ENCODE measurements at places on chromosomes 16 and 17.

- DNase-seq, result no peak
Observed at GRCh38 chr17:33469421-33469820, 176.3 kb upstream of the ASIC2 start.

- peak; percentile 83 for DNase-seq
Observed at GRCh38 chr16:30698816-30699614, at the start of gene SRCAP. TSS of gene SRCAP (plus strand) at chr16:30699171. CDS start at chr16:30700825, 1,654 bp downstream.

DNA sequence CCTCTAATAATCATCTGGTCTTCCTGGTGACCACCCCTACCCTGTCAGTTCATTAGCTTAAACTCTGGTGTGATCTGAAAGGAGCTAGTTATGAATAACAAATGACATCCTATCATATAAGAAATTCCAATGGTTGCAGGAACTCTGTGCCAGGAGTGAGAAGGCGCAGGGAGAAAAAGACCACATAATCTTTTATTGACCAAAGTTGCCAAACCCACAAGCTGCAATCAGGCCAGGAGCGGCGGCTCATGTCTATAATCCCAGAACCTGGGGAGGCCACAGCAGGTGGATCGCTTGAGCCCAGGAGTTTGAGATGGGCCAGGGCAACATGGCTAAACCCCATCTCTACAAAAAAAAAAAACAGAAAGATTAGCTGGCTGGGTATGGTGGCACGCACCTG, 23.4 kb downstream of the ANKRD11 start:
- DNase-seq, result no peak

GRCh38 chr17:27566671-27567562, 64.1 kb upstream of the LGALS9 start:
- no peak for DNase-seq

DNA sequence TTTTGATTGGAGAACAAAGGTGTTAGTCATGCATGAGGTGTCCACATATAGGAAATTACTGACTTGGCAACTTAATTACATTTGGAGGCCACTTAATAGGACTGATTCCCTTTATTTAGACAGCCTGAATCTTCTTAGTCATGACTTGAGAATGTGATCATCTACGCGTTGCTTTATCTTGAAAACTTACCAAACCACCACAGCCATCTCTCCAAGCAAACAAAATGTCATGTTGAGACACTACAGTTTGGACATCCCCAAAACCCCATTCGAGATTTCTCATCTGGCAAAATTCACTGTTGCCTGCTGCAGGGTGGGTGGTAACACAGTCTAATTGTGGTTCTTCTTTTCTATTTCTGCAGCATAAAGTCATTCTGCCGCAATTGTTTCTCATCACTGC, 176.5 kb upstream of the CDH5 start:
- peak; percentile 22 for DNase-seq

GRCh38 chr16:56610017-56610608, 1.7 kb downstream of the MT2A start:
- DNase-seq, result peak; percentile 75

- DNase-seq, result no peak
Observed at GRCh38 chr16:1580956-1581355, 30.9 kb downstream of the IFT140 start.

GRCh38 chr17:17140590-17140980, 65.5 kb downstream of the PLD6 start:
- DNase-seq, result no peak

GRCh38 chr17:64345689-64346376, 44.8 kb downstream of the PECAM1 start:
- DNase-seq, result no peak

- DNase-seq, result no peak
Observed at GRCh38 chr16:24482681-24483202, 56.6 kb upstream of the RBBP6 start.

- no peak for DNase-seq
Observed at GRCh38 chr17:21510686-21511362, 134.7 kb downstream of the KCNJ12 start.

- DNase-seq, result no peak
Observed at GRCh38 chr17:68489919-68490318, 22.3 kb upstream of the PRKAR1A start.

DNA sequence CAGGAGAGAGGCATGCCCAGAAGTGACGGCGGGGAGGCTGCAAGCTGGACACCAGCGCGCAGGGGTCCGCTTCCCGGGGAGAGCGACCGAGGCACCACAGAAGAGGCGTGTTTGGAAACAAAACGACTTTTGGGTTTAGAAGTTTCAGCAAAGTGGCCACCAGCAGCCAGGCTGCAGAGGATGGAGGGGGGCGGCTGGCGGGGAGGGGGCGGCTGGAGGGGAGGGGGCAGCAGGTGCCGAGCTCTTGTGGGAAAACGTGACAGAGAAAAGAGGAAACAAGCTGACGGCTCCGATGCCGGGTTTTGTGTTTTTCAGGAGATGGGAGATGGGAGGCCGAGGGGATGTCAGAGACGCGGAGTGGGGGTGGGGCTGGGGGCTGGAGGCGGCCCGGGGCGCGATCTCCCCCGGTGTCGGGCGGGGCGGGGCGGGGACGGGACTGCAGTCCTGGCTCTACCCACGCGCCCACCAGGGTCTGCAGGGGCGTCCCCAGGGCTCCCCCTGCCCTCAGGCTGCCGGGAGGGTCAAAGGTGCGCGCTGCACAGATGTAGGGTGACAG, 32.1 kb upstream of the RPH3AL start:
- DNase-seq, result no peak

- DNase-seq, result no peak
Observed at GRCh38 chr17:66749217-66749832, 85.6 kb upstream of the CACNG5 start.

GRCh38 chr17:80599546-80600305, 55.1 kb downstream of the RPTOR start:
- no peak for DNase-seq

- DNase-seq, result peak; percentile 80
Observed at GRCh38 chr16:17397499-17397891, 73.3 kb downstream of the XYLT1 start.

- DNase-seq, result no peak
Observed at GRCh38 chr16:79328402-79329165, 272.0 kb downstream of the MAF start.

DNA sequence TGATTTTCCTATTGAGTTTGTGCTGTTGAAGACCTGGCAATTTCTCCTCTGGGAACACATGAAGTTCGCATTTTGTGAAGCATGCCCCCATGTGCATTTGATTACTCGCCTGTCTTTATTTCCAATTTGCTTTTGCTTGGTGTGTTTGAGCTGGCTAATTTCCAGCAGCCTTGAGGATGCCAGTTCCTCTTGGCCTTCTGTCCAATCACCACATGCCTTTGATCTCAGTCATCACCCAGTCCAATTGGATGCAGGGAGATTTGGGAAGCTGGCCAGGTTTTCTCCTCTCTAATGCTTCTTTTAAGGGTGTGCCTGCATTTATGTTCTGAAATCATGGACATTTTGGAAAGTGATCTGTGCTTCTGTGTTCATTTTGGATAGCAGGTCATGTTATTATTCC, 3.8 kb upstream of the TMEM100 start:
- DNase-seq, result no peak

DNA sequence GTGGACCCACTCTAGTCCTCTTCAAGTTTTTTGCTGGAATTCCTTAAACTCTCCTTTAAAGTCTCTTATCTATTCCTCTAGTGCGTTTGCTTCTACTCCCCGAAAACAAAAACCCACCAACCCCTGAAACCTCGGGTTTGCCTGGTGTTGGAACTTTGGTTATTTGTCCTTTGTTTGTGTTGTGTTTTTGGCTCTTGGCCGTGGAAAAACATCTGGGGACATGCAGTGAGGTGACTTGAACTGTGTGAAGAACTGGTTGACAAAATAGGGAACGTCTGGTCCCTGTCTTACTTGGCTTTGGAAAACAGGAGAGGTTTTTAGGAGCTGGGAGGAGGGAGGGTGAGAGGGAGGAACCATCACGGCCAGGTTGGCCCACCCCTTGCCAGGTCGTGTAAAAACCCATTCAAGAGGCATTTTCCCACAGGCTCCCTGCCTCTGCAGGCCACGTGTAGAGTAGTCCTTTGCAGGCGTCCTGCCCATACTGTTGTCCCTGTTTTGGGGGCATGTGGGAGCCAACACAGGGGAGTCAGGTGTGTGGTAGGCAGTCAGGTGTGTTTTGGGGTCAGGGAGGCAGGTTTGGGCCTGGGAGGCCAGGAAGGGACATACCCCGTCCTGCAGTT, 169.3 kb downstream of the RAB11FIP4 start:
- no peak for DNase-seq

GRCh38 chr17:75558666-75559530, 28.7 kb upstream of the MYO15B start:
- no peak for DNase-seq

GRCh38 chr16:3514621-3515020, 13.8 kb downstream of the CLUAP1 start:
- no peak for DNase-seq

DNA sequence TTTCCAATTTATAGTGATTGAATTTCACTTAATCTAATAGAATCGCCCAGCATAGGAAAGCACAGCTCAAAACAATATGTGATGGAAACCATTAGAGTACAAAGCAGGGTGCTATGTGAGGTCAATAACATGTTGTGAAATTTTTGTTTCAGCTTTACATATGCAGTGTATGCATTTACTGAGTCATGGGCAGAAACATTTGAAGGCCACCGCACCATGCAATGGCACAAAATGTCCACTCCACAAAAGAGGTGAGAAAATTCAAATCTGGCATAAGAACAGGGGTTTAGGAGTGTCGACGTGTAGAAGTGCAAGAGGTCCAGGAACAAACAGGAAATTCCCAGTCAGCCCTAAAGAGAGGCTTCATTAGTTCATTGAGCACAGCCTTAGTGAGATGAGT, 131.2 kb downstream of the ANKFN1 start:
- DNase-seq, result no peak

DNA sequence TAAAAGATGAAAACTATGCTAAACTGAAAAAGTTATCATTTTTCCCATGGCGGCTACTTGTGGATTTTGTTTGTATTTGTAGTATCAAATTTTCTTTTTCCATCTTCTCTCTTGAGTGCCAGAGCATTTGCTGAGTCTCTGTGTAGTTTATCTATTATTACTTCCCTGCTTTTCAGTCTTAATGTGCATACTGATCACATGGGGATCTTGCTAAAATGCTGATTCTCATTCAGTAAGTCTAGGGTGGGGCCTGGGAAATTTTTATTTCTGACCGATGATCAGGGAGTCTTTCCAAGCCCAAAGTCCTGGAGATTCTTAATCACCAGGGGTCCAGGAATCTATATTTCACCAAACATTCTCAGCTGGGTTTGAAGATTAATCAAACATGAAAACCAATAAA, 189.0 kb upstream of the GOT2 start:
- no peak for DNase-seq

- no peak for DNase-seq
Observed at GRCh38 chr17:69779378-69780214, 295.4 kb upstream of the KCNJ16 start.

GRCh38 chr17:14205992-14206461, 30.6 kb downstream of the CDRT15 start:
- DNase-seq, result no peak

- no peak for DNase-seq
Observed at GRCh38 chr16:48395375-48395774, 10.2 kb upstream of the SIAH1 start.

DNA sequence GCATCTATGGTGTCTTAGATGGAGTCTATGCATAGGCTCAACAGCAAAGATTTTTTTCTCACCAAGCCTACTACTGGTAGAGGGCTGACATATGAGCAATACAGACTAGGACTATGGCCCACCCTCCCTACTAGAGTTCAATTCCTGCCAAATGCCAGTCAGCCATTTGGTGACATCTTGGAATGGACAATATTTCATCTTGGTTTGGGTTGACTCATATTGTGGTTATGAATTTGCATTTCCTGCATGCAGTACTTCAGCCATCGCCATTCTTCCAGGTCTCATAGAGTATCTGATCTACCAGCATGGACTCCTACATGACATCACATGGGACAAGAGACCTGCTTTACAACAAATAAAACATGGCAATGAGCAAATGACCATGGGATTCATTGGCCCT, 778.1 kb upstream of the SOX9 start:
- no peak for DNase-seq

- no peak for DNase-seq
Observed at GRCh38 chr17:2171702-2172076, 116.8 kb downstream of the HIC1 start.

GRCh38 chr17:17783825-17784656, 52.7 kb downstream of the SREBF1 start:
- DNase-seq, result peak; percentile 46

- DNase-seq, result no peak
Observed at GRCh38 chr17:78112518-78113471, 15.8 kb downstream of the TMC6 start.

- no peak for DNase-seq
Observed at GRCh38 chr16:17511340-17511739, 40.6 kb upstream of the XYLT1 start.

DNA sequence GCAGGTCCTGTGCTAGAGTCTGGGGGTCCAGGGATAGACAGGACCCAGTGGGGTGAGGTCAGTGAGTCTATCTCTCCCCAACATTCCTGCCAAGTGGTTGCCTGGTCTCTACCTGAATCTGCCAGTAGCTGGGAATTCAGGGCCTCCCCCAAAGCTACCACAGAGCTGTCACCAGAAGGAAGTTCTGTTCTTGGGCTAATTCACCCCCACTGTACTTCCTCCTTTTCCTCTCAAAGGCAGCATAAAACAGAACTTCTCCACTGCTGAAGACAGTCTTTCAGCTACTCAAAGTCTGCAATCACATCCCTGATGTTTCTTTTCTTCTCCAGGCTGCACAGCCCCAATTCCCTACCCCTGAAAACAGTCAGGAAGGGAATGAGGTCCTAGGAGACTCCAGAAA, 8.7 kb downstream of the CAMTA2 start:
- DNase-seq, result no peak
